SJSA1 (cell line): ENCODE measurements at places on chromosomes 1 and 21. TPM values are rescaled to one million over a fixed set of nuclear protein-coding genes. Genes with fewer than 3 reads are reported as not detected.

GRCh38 chr1:117599286-117600221 lies 6.3 kb upstream of the TENT5C start:
- no peak for DNase-seq

DNA sequence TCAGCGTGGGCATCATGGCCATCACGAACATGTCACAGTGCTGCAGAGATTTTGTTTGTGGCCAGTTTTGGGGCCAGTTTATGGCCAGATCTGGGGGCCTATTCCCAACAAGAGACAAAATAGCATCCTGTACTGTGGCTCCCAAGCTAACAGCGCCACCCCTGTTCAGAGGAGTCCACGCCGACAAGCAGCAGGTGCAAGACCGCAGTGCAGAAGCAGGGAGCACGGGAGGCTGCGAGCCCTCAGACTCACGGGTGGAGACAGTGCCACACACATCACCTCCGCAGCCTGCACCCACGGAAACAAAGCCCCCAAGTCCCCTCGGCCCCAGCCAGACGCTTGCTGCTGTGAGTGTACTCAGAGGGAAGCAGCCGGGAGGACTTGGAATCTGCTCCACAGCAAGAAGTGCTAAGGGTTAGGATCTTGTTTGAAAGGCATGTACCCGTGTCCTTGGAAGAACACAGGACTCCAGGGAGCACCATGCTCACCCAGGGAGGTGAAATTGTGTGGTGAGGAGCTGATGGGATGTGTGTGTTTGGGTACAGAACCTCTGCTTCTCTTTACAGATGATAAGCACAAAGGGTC lies 7.1 kb downstream of the TCP10L start:
- DNase-seq: no peak

YARS1 gene
- 94.4 and 117 TPM in 2 replicates for total RNA-seq

RNF207 gene
- 5.4 and 27.3 TPM in 2 replicates for total RNA-seq
